Stimulated activated CD8-positive, alpha-beta memory T cell treated with anti-CD3 and anti-CD28 coated beads, Interleukin-7, amount 100 ng/mL, for 4 hours (primary cell): ENCODE measurements at places on chromosomes 11 and 22.

GRCh38 chr22:38774496-38775166, 18.8 kb upstream of the SUN2 start:
- no peak for DNase-seq

GRCh38 chr22:19703869-19704268, 10.4 kb upstream of the SEPTIN5 start:
- no peak for DNase-seq

DNA sequence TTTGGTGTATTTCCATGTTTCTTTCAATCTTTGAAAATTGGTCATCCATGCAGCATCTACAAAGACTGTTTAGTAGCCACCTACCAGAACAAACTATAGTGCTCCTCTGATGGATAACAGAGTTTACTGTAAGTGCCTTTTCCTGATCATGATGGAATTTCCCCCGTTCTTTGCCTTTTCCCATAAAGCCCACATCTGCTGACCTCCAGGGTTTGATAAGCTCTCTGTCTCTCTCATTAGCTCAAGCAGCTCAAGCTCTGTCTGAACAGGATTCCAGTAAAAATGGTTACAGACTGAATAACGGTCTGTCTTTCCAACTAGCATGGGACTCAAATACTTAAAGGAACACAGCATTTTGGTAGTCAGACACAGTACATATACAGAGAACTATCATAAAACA, 308.4 kb upstream of the SORL1-AS1 start:
- no peak for DNase-seq

DNA sequence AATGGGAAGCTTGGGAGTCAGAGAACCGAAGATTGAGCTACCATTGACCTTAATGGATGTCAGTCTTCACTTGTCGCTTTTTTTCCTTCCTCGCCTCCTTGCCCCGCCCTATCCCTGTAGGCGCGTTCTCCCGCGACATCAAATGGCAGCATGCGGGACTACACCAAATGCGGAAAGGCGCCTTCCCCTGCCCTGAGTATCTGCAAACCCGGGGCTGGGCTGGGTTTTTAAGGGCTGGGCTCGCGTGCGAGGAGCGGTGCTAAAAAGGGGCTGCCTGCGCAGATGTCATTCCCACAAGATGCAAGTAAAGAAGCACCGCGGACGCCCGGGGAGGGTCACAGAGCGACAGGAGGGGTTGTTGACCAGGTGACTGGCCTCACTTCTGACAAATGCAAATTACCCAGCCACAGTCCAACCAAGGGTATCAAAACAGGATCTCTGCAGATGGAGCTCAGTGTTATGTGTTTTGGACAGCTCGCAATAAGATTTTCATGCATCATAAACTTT, 4.7 kb upstream of the FAM111B start:
- no peak for DNase-seq

GRCh38 chr11:133382131-133382812, 150.0 kb downstream of the OPCML start:
- DNase-seq: no peak
